ENCODE measurements at places on chromosomes 2 and 18.
A peak's percentile ranks its signal among the peaks of the same experiment; 100 is the strongest.

- no peak for DNase-seq
Measured at GRCh38 chr2:8380026-8380425, 301.8 kb upstream of the ID2 start.

DNA sequence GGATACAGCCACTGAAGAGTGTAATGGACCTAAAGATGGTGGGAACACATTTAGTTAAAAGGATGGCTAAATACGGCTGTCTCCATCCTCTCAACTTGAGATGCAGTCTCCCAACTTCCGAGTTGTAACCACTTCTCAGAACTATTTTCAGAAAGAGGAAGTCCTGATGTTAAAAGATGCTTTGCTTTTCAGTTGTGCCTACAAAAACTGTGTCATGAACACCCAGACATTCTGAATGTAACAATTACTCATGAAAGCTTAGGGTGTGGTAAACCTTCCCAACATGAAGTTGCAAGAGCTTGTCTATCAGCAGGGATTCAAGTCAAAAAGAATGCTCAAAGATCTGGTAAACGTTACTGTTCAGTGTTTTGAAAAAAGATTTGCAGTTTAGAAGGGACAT, 147.9 kb downstream of the DOCK10 start:
- DNase-seq: peak; percentile 50

GRCh38 chr2:72613931-72614330, 211.9 kb downstream of the EXOC6B start:
- DNase-seq: no peak

GRCh38 chr2:50513724-50514123, 518.2 kb downstream of the NRXN1 start:
- no peak for DNase-seq

DNA sequence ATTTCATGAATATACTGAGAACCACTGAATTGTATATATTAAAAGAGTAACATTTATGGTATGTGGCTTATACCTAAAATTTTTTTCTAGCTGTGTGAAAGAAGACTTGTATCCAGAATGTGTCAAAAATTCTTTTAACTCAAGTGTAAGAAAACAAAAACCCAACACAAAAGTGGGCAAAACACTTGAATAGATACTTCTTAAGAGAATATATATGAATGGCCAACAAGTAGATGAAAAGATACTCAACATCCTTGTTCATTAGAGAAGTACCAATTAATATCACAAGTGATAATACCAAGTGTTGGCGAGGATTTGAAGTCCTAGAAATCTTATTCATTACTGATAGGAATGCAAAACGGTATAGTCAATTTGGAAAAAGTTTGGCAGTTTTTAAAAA, 107.2 kb upstream of the MYO3B start:
- DNase-seq: no peak

DNA sequence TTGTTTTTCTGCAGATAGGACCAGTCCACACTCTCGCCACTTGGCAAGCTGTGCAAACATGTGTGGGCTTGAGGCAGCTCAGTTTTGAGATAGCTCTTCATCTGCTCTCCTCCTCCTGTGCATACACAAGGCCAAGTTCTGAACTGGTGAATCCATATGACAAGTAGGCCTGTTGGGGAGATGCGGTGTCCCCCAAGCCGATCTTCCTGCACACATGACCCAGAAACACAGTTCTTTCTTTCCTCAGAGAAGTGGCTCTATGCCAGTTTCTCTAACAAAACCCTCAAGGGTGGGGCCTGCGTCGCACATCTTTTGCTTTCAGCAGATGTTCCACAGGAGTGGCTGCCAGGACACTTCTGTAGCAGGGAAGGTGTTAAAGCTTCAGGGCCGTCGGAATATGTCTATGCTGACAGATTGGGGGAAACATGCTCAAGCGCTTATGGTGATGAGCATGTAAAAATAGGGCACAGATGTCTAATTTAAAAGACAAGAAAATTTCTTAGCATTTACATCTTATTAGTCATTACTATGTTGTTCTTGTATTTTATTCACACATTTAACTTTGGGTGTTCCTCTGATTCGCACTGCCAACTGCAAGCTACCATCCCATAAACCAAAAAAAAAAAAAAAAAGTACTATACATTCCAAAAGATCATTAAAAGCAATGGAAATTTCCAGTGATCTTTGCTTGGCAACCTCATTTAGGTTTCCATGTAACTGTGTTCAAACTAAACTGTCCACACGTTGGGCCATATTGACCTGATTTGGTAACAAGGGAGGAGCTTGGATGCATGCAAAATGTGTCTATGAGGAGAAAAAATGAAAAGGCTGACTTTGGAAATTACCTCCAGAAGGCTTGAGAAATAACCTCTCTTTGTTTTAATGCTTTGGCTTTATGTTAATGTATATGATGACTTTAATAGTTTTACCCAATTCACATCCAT, 1055.5 kb upstream of the KLHL29 start:
- no peak for DNase-seq

- DNase-seq: no peak
Measured at GRCh38 chr18:2513616-2514015, 57.7 kb downstream of the METTL4 start.

DNA sequence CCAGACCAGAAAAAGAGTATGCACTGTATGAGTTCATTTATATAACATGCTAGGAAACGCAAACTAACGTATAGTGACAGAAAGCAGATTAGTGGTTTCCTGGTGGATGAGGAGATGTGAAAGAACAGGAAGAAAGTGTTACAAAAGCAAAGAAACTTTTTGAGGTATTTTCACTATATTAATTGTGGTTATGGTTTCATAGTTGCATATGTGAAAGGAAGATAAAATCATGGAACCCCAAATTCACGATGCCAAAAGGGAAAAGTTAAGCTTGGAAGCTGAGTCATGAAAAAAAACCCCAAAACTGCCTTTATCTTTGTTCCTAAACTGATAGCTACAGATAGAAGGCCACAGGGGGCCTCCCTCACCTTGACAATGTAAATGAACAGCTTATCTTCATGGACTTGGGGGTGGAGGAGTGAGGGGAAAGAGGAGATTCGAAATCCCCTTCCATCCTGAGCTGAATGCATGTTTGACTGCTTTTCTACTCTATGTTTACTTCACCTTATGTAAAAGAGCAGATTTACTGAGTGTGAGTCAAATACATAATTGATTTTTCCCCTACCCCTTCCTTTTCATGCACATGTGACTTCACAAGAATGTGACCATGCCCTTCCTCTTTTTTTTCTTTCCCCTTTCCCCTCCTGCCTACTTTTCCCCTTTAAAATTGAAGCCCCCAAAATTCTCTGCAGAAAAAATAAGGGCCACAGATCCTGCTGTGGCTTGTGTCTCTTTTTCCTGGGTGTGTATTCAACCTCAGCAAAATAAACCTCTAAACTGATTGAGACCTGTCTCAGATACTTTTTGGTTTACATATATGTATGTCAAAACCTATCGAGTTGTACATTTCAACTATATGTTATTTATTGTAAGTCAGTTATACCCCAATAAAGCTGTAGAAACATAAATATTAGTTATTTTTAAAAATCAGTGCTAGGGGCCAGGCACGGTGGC, 100.1 kb upstream of the TLK1 start:
- peak; percentile 4 for DNase-seq

GRCh38 chr2:72961036-72961720, 43.9 kb downstream of the EMX1 start:
- no peak for DNase-seq

DNA sequence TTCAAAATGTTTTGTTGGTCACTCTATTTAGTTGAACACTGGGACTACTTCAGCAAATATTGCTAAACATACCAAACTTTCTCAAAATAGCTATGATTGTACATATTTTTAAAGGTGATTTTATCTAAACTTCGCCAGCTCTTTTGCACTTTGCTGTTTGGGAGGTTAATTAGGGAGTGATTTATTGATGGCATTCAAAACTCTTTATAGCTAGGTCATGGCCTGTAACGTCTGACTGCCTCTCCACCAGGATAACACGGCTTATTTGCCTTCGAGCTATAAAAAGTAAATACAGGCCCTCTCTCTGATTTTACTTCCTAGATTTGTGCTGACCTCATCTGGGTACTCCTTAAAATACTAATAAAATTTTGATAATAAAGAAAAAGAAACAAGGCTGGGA, 931.9 kb downstream of the DCDC2C start:
- DNase-seq: no peak

- DNase-seq: no peak
Measured at GRCh38 chr2:83240611-83241010, 1218.5 kb downstream of the SUCLG1 start.

DNA sequence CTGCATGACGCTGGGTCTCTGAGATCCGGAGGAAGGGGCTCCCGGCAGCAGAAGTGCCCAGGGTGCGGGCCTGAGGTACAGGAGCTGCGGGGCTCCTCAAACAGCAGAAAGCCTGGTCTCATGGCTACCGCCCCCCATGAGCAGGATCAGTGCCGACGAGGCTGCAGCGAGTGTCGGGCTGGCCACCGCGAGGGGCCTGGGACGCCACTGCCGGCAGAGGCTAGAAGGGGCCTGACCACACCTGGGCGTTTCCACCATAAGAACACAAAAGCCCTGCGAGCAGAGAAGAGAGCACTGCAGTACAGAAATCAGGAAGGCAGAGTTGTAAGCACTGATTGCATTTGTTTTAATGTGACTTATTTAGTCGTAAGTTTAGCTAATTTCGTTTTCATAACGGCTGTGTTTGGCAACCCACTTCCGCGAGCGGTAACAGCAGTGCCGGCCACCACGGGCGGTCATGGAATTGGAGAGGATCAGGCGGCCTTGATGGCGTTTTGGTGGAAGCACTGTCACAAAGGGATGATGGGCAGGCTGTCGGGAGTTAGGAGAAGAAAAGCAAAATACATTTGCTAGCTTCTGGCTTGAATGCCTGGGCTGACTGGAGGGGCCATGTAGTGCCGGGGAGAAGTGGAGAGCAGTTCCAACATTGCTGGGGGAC, 117.4 kb downstream of the HDAC4 start:
- DNase-seq: no peak

DNA sequence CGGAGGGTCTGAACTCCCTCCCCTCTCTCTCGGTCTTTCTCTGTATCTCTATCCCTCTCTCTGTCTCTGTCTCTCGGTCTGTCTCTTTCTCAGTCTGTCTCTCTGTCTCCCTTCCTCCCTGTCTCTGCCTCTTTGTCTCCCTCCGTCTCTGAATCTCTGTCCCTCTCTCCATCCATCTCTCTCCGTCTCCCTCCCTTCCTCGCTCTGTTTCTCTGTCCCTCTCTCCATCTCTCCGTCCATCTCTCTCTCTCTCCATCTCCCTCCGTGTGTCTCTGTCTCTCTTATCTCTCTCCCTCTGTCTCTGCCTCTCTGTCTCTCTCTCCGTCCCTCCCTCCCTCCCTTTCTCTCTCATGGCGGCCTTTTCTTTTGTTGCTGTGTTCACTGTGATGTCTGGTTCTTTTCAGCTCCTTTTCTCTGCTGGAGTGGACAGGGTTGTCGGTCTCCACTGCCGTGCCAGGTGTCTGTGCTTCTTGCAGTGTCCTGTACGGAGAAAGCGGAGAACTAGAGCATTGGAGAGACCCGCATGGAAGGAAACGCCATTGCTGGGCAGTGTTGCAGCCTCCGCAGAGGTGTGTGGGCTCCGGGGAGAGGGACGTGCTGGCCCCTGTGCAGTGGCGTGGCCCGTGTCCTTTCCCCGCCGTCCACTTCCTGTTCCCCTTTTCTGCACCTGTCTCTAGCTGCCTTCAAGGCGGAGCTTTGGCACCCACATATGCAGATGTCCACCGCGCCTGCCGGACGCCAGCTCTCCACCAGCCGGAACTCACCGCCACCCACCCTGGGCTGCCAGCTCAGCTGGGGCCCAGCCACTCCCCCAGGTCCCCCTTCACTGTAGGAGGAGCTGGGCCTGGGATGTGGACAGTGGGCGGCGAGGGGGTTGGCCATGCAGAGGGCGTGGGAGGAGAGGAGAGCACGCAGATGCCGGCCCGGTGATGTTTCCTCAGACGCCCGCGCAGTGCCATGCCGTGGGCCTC, 113.1 kb downstream of the NFATC1 start:
- no peak for DNase-seq

GRCh38 chr2:234502919-234503285, 6.0 kb upstream of the ARL4C start:
- DNase-seq: no peak

DNA sequence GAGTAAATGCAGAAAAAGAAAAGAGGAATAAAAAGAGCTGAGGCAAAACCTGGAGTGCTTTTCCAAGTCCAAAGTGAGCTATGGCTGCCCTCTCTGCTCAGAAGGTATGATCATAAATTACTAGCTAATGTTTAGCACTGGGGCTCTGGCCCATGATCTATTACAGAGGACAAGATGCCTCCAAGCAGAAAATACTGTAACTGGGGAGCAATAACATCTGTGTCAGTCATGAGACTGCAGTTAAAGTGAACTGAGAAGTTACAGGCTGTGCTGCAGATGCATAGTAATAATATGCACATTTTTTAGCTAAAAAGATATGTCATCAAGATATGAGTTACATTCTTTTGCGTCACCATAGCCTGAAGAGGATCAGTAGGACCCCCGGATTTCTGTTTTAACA, 209.4 kb upstream of the RBBP8 start:
- DNase-seq: no peak

DNA sequence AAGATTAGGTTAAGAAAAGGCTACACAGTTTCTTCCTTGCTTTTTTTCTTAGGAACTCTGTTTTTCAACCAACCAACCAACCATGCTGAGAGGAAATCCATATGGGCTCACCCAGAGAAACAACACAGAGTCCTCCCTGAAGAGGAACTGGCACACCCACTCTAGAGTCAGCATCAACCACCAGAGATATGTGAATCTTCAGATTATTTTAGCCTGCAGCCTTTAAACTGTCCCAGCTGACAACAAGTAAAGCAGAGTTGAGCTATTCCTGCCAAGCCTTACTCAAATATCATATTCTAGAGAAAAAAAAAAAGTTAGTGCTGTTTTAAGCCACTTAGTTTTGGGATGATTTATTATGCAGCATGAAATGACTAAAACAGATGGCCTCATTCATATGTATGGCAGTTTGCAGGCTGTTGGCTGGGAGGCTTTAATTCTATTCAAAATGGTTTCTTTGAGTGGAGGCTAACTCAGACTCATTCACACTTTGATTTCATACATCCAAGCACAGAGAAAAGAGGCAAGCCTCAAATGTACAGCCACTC, 1637.7 kb upstream of the LRRTM1 start:
- DNase-seq: no peak

- DNase-seq: no peak
Measured at GRCh38 chr2:61253136-61253535, 91.1 kb downstream of the C2orf74 start.

- no peak for DNase-seq
Measured at GRCh38 chr2:191526536-191526935, 151.4 kb upstream of the NABP1 start.

- no peak for DNase-seq
Measured at GRCh38 chr2:196336207-196336606, 164.8 kb upstream of the STK17B start.
